A549 treated with DMSO at 1 μM for 4 hours (cell line): ENCODE measurements at places on chromosomes 2 and 18. TPM values are rescaled to one million over a fixed set of nuclear protein-coding genes. Genes with fewer than 3 reads are reported as not detected.

Gene DGKD
- 92.0 to 98.9 TPM (median 95.7 TPM) in 5 replicates for total RNA-seq

Gene UGT1A10
- 0.05 to 0.26 TPM (median 0.10 TPM) in 3 of 5 replicates, not detected in the others for total RNA-seq

Gene LRRC30
- not detected in 5 replicates for total RNA-seq

Gene FAM161A
- total RNA-seq: 6.2 to 8.7 TPM (median 7.7 TPM) in 5 replicates

Gene DSEL
- 0.34 to 0.55 TPM (median 0.40 TPM) in 5 replicates for total RNA-seq

Gene ABCG8
- not detected in 5 replicates for total RNA-seq

Gene ARHGEF33
- 0.04 to 0.13 TPM (median 0.08 TPM) in 4 of 5 replicates, not detected in the other for total RNA-seq

Gene RIT2
- not detected in 5 replicates for total RNA-seq

Gene RTP5
- total RNA-seq: not detected in 5 replicates

Gene ASPRV1
- 0.17 to 0.38 TPM (median 0.24 TPM) in 5 replicates for total RNA-seq

Gene CXCR2
- total RNA-seq: 0.13 TPM in 1 of 5 replicates, not detected in the others

Gene ZNF804A
- total RNA-seq: not detected in 5 replicates

Gene CXCR1
- not detected in 5 replicates for total RNA-seq

Gene NT5DC4
- not detected in 5 replicates for total RNA-seq

Gene CEBPZ
- 73.5 to 86.2 TPM (median 81.7 TPM) in 5 replicates for total RNA-seq
